ENCODE measurements at places on chromosomes 4 and X.

DNA sequence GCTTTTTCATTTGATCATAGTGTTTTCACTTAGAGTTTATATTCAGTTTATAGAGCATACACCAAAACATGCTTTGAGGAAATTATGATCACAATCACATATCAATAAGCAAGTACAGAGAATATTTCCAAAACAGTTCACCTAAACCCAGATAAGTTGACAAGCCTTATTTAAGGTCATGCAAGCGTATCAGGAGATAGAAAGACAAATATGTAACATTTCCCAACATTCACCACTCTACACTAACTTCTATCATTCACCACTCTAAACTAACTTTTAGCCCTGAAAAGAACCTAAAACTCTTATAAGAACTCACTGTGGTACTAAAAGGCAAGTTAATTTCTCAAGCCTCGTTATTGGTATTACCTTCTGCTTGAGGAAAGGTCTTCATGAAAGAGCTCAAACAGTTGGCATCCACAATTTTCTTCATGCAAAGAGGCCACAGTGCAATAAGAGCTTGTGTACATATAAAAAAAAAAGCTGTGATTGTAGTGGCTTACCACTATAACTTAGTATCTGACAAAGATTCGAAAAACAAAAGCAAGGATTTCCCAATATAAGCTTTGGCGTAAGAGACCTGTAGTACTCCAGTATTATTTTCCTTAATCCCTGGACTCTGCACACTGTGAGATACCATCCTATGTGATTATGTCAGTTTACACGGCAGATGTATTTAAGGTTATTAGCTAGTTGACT is 903.3 kb downstream of the STIM2 start:
- DNase-seq: no peak

DNA sequence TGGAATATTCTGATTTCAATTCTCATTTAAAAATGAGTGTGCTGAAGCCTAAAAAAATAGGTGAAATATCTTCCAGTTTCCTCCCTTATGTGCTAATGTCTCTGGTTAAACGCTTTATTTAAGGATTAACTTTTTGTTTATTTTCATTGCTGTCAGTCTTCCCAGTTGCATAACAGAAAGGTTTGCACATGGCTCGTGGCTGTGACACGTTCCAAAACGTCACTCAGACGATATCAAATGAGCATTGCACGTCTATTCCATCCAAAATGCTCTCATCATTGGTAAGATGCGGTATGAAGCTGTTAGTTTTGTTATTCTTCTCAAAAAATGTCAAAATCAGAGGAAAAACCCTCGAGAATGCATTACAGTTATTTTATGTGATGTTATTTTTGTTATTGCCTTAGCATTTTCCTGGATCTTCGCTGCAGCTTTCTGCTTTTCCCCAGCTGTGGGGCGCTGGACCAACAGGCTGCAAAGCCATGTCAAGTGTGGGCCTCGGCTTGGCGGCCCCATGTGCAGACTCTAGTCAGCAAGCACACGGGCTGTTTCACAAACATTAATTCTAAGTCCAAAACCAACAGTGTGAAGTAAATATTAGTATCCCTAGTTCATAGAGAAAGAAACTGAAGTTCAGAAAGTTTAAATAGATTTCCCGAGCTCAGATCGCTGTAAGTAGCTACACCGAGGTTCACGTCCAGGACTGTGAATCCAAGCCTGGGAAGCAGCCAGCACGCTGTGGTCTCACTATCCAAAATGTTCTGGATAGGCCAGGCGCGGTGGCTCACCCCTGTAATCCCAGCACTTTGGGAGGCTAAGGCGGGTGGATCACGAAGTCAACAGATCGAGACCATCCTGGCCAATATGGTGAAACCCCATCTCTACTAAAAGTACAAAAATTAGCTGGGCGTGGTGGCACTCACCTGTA is 793.4 kb upstream of the FRG1 start:
- DNase-seq: no peak

- peak; percentile 71 for DNase-seq
These were observed 66.8 kb downstream of the SOWAHB start for GRCh38 chr4:76830964-76831703.

- DNase-seq: no peak
These were observed 230.1 kb downstream of the OPHN1 start for GRCh38 chrX:68203211-68203610.

GRCh38 chr4:186021461-186022167 is 47.3 kb upstream of the TLR3 start:
- no peak for DNase-seq

Measured in AG09319 (cell line).